ENCODE measurements at places on chromosomes 7 and 10. TPM values are rescaled to one million over a fixed set of nuclear protein-coding genes. Genes with fewer than 3 reads are reported as not detected.

IQCE gene
- 9.1 TPM for total RNA-seq

TCAF2 gene
- total RNA-seq = 1.4 TPM

SRGN gene
- total RNA-seq = 96.3 TPM

AKR1C3 gene
- total RNA-seq = 1,121 TPM
